ENCODE measurements at places on chromosomes 16 and 17.

GRCh38 chr17:62187681-62188080 lies 122.6 kb upstream of the MED13 start:
- no peaks in the 10 kb centered on the region for H3K4me1 ChIP-seq
- H3K27ac ChIP-seq: no peak overlapping the region
- no peak overlapping the region for H3K4me3 ChIP-seq
- no peaks in the 10 kb centered on the region for H3K36me3 ChIP-seq
- H3K27me3 ChIP-seq: no peaks in the 10 kb centered on the region
- DNase-seq: no peak

- peaks cover 15% of the 10 kb centered on the region for H3K4me1 ChIP-seq
- no peak overlapping the region for H3K27ac ChIP-seq
- no peaks in the 10 kb centered on the region for H3K27me3 ChIP-seq
- H3K4me3 ChIP-seq: no peak overlapping the region
- H3K36me3 ChIP-seq: no peaks in the 10 kb centered on the region
- no peak for DNase-seq
These were observed 160.9 kb upstream of the PLCG2 start for GRCh38 chr16:81618187-81618586.

DNA sequence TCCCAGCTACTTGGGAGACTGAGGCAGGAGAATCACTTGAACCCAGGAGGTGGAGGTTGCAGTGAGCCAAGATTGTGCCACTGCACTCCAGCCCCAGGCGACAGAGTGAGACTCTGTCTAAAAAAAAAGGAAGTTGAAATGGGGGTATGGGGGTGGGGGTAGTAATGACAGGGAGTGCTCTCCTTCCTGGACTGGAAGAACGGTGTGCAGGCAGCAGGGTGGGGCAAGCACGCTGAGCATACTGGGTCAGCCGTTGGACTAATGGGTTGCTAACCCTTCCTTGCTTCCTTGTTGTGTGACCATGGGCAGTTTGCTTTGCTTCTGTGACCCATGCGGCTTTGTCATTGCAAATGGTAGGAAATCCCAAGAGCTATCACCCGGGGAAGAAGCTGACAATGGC lies 16.5 kb downstream of the KATNIP start:
- no peak overlapping the region for H3K27ac ChIP-seq
- H3K27me3 ChIP-seq: no peaks in the 10 kb centered on the region

GRCh38 chr16:81136390-81137335 lies 40.5 kb upstream of the GCSH start:
- peak; percentile 73 for DNase-seq
- H3K27ac ChIP-seq: no peak overlapping the region
- no peaks in the 10 kb centered on the region for H3K27me3 ChIP-seq
- no peak overlapping the region for H3K4me3 ChIP-seq
- no peaks in the 10 kb centered on the region for H3K36me3 ChIP-seq

- DNase-seq: no peak
- H3K4me3 ChIP-seq: no peak overlapping the region
These were observed 9.4 kb upstream of the ATP2A3 start for GRCh38 chr17:3973495-3974137.

DNA sequence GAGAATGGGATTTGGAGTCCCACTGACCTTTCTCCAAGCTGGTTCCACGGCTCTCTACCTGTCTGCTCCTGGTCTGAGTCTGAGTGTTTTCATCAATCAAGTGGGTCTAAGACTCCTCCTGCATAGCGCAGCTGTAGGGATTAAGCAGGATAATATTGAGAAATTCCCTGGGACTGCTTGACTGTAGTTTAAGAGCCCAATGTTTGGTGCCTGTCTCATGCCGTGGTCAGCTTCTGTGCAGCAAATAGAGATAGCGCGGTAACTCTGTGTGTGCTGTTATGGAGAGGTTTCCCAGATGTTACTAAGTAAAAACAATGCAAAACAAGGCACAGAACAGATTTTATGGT lies 21.4 kb downstream of the RPTOR start:
- H3K27me3 ChIP-seq: peaks cover 90% of the 10 kb centered on the region
- H3K27ac ChIP-seq: no peak overlapping the region
- peak overlapping the region; percentile 2 for H3K4me3 ChIP-seq
- H3K4me1 ChIP-seq: peaks cover 20% of the 10 kb centered on the region

DNA sequence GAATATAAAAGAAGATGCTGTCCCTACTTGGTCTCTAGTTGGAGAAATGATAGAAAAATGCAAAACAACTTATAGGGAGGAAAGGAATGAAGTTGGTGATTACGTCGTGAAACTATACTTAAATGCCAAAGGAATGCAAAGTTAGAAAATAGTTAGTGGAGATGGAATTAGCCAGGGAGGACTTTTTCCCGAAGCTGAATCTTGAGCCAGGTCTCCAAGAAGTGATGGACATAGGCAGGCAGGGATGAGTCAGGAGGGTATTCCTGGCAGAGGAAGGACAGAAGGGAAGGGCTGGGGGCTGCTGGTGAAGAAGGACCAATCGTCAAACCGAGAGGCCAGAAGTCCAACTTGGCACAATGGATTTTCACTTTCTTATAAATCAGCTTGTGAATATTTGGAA lies 1.8 kb downstream of the SNTB2 start:
- peaks cover 20% of the 10 kb centered on the region for H3K4me1 ChIP-seq
- H3K36me3 ChIP-seq: no peaks in the 10 kb centered on the region
- H3K27me3 ChIP-seq: no peaks in the 10 kb centered on the region
- H3K27ac ChIP-seq: no peak overlapping the region
- H3K4me3 ChIP-seq: peak overlapping the region; percentile 95
- DNase-seq: peak; percentile 22

GRCh38 chr17:61144137-61144536 lies 255.5 kb upstream of the TBX2 start:
- H3K4me1 ChIP-seq: peaks cover 16% of the 10 kb centered on the region
- H3K4me3 ChIP-seq: no peak overlapping the region
- H3K27me3 ChIP-seq: no peaks in the 10 kb centered on the region
- no peak overlapping the region for H3K27ac ChIP-seq
- H3K36me3 ChIP-seq: no peaks in the 10 kb centered on the region

DNA sequence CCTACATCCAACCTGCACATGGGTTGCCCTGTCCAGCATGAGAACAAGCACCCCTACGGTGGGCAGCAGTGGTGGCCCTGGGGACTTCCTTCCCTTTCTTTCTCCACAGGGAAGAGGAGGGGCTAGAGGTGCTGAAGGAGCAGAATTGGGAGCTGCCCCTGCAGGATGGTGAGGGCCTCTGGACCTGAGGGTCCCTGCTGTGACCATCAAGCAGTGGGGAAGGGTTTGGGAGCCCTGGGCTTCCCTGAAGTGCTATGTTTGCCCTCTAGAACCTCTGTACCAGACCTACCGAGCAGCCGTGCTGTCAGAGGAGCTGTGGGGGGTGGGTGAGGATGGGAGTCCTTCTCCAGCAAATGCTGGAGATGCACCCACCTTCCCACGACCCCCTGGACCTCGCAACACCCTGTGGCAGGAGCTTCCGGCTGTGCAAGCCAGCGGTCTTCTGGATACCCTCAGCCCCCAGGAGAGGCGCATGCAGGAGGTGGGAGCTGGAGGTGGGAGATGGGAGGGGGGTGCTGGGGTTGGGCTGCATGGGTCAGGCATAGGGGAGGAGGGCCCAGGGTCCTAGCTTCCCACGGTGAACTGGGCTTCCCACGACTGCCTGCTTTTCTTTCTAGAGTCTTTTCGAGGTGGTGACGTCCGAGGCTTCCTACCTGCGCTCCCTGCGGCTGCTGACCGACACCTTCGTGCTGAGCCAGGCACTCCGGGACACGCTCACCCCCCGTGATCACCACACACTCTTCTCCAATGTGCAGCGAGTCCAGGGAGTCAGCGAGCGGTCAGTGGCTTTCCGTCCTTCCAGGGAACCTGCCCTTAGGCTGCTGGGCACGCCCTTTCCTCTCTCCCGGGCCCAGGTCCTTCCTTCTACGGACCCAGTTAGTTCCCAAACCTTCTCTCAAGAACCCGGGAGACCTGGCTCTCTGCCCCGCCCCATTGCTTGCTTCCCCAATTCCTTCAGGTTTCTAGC lies 5.0 kb downstream of the ARHGEF15 start:
- peaks cover 11% of the 10 kb centered on the region for H3K4me1 ChIP-seq
- no peak overlapping the region for H3K27ac ChIP-seq
- peak overlapping the region; percentile 56 for H3K4me3 ChIP-seq
- DNase-seq: peak; percentile 31
- H3K36me3 ChIP-seq: no peaks in the 10 kb centered on the region
- peaks cover 48% of the 10 kb centered on the region for H3K27me3 ChIP-seq

DNA sequence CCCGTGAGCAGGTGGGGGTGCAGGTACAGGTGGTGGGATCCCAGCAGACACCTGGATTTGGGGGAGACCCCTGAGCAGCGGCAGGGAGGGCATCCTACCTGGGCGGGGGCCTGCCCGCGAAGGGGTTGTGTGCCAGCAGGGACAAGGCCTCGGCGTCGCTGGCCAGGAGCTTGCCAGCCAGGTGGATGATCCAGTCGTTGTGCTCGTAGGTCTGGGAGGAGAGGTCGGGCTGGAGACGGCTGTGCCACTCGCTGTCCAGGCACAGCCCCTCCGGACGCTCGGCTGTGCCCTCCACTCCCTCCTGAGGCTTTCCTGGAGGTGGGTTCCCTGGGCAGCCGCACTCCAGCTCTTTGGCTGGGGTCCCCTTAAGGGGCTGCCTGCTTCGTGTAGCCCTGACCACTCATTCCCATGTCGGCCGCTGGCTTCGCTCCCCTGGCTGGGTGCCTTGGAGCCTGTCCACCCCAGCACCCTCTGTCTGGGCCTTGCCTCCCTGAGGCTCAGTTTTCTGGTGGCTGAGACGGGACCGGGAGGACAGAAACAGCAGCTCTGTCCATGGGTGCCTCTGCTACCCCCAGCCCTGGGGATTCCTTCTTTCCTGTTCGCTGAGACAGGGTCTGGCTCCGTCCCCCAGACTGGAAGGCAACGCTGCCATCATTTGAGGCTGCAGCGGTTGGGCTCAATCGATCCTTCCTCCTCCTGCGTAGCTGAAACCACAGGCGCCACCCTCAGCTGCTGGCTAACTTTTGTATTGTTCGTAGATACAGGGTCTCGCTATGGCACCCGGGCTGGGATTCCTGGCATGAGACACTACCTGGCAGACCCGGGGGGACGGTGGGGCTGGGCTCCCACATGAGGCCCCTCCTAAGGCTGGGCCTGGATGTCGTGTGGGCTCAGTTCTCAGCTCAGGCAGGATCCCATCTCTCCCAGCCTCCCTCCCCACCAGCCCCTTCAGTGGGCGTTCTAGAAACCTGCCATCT lies 68.6 kb upstream of the GNG13 start:
- H3K4me1 ChIP-seq: no peaks in the 10 kb centered on the region
- H3K36me3 ChIP-seq: no peaks in the 10 kb centered on the region
- H3K27ac ChIP-seq: no peak overlapping the region
- no peak overlapping the region for H3K4me3 ChIP-seq
- H3K27me3 ChIP-seq: no peaks in the 10 kb centered on the region

Measured in neural progenitor cell (in vitro differentiated cells).